ENCODE measurements at places on chromosomes 12 and 14.
A peak's percentile ranks its signal among the peaks of the same experiment; 100 is the strongest.

GRCh38 chr14:94395888-94396574 is 7.6 kb upstream of the SERPINA1 start:
- H3K36me3 ChIP-seq: no peaks in the 10 kb centered on the region
- no peak overlapping the region for H3K4me3 ChIP-seq
- H3K27me3 ChIP-seq: peaks cover 42% of the 10 kb centered on the region
- no peak overlapping the region for H3K27ac ChIP-seq
- peaks cover 21% of the 10 kb centered on the region for H3K4me1 ChIP-seq

GRCh38 chr14:61385002-61385685 is 63.8 kb downstream of the PRKCH start:
- no peak overlapping the region for H3K27ac ChIP-seq
- no peaks in the 10 kb centered on the region for H3K27me3 ChIP-seq
- H3K36me3 ChIP-seq: peaks cover 20% of the 10 kb centered on the region
- DNase-seq: peak; percentile 38
- H3K4me3 ChIP-seq: no peak overlapping the region

DNA sequence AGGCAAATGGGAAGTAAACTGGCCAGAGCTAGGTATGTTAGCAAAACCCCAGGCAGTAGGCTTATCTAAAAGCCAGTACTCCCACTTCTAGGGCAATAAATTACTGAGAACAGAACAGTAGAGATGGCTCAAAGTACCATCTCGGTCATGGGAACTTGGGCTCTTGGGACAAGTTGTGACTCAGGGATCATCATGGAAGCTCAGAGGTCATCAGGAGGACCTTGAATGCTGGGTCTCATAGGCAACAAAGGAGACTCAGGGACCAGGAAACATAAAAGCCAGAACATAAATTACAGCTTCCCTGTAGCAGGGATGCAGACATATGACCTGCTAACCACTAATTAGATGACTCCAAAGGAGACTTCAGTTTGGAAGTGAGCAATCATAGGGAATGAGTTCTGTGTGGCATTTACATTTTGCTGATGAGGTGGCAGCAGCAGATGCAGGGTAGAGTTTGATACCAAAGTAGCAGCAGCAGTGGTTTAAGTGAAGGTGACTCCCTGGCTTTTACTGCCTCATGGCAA is 97.6 kb upstream of the SCAF11 start:
- H3K4me1 ChIP-seq: no peaks in the 10 kb centered on the region
- H3K36me3 ChIP-seq: no peaks in the 10 kb centered on the region
- H3K27me3 ChIP-seq: peaks cover 83% of the 10 kb centered on the region
- no peak overlapping the region for H3K4me3 ChIP-seq

DNA sequence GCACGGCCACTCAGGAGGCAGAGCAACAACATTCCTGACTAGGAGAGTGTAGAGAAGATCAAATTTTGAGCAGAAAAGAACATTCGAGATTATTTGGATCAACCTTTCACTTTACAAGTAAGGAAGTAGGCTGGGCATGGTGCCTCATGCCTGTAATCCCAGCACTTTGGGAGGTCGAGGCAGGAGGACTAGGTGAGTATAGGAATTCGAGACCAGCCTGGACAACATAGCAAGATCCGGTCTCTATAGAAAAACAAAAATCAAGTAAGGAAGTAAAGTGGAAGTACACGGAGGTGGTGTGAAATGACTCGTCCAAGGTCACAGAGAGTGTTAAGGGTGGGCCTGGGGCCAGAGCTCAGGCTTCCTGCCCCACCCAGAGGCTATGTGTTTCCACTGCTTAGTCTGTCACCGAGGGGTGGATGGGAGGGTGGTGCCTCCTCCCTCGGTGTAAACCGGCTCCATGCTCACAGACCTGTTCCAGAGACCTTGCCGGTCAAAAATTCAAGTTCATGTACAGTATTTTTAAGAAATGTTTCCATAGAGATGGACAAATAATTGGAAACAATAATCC is 51.9 kb downstream of the MAP1LC3B2 start:
- peaks cover 7% of the 10 kb centered on the region for H3K4me1 ChIP-seq
- H3K36me3 ChIP-seq: no peaks in the 10 kb centered on the region
- no peak overlapping the region for H3K4me3 ChIP-seq
- no peak for DNase-seq
- peaks cover 9% of the 10 kb centered on the region for H3K27me3 ChIP-seq

DNA sequence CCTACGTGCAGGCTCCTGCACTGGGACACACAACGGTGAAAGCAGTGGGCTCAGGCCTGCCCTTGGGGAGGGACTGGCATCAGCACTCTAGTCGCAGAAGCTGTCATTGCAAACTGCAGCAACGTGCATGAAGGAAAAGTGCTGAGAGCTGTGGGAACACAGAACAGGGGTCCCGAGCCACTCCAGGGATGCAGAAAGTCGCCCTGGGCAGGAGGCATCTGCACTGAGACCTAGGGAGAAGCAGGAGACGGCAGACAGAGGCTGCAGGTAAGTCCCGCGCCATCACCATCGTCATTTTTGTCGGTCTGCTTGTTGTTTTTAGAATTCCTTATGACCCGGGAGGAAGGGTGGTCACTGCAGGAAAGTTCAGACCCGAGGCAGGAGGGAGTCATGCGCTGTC is 21.6 kb upstream of the RIMBP2 start:
- H3K27ac ChIP-seq: no peak overlapping the region
- H3K36me3 ChIP-seq: peaks cover 2% of the 10 kb centered on the region
- H3K27me3 ChIP-seq: peaks cover 60% of the 10 kb centered on the region
- H3K4me3 ChIP-seq: no peak overlapping the region
- DNase-seq: no peak
- H3K4me1 ChIP-seq: no peaks in the 10 kb centered on the region

GRCh38 chr12:6523708-6524107 is 10.6 kb upstream of the GAPDH start:
- H3K27ac ChIP-seq: no peak overlapping the region
- peaks cover 49% of the 10 kb centered on the region for H3K36me3 ChIP-seq
- peaks cover 4% of the 10 kb centered on the region for H3K4me1 ChIP-seq

- H3K4me3 ChIP-seq: no peak overlapping the region
- H3K27me3 ChIP-seq: no peaks in the 10 kb centered on the region
- no peak overlapping the region for H3K27ac ChIP-seq
- peaks cover 15% of the 10 kb centered on the region for H3K36me3 ChIP-seq
Measured at GRCh38 chr12:6607751-6608591, 792 bp upstream of the CHD4 start.

- DNase-seq: no peak
- peaks cover 7% of the 10 kb centered on the region for H3K36me3 ChIP-seq
- no peak overlapping the region for H3K27ac ChIP-seq
- H3K4me3 ChIP-seq: no peak overlapping the region
- no peaks in the 10 kb centered on the region for H3K27me3 ChIP-seq
Measured at GRCh38 chr14:75877884-75878283, 103.9 kb downstream of the TGFB3 start.

DNA sequence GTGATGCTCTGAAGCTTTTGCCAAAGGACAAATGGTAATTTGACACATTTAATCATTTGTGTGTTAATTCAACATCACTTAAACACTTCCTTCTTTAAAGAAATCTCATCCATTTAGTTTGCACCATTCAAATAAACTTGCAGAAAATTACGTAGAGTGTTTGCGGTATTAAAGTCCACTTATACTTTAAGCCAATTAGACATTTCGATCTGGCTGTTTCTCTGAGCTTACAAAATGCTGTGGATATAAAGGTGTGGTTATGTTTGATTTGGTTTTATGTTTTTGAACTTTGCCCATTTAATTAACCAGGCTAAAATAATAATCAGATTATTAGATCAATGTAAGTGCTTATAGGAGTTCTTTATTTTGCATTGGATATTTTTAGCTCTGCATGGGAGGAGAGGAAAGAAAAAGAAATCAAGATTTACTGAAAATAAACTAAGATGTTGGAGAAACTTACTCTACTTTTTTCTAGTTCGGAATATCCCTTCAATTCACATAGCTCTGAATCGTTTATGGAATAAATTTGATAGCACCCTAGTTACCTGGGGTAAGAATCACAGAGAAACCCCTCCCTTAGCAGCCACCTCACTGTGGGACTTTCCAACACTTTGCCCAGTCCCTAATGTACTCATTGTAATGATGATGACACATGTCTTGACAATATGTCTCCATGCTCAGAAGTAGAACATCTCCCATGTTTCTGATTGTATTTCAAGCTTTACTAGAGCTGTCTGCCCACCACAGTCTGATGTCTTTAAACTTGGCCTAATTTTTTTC is 268.0 kb downstream of the BTG1 start:
- no peak for DNase-seq
- H3K27ac ChIP-seq: peak overlapping the region; percentile 98
- H3K4me3 ChIP-seq: peak overlapping the region; percentile 68
- no peaks in the 10 kb centered on the region for H3K27me3 ChIP-seq
- peaks cover 64% of the 10 kb centered on the region for H3K4me1 ChIP-seq

GRCh38 chr14:32561520-32561919 is 232.4 kb downstream of the AKAP6 start:
- no peak overlapping the region for H3K4me3 ChIP-seq
- no peaks in the 10 kb centered on the region for H3K36me3 ChIP-seq
- H3K27ac ChIP-seq: no peak overlapping the region
- no peaks in the 10 kb centered on the region for H3K27me3 ChIP-seq

DNA sequence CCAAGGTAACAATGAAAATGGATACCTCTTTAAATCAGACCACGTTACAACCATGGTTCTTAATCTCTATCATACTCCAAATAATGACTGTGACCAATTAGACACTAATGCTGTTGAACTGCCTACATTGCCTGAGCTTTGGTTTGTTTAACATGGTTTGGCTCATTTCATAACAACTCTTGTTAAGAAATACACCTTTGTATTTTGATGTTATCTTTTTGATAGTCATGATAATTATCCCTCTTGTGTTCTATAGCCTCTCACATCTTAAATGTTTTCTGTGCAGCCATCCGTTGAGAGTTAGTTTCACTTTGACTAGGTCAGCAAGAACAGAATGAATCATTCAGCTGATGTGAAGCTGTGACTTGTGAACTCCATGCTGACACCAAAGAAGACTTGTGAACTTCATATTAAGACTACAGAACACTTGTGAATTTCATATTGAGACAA is 75.5 kb upstream of the RERGL start:
- H3K27ac ChIP-seq: peak overlapping the region; percentile 51
- DNase-seq: no peak
- peaks cover 8% of the 10 kb centered on the region for H3K4me1 ChIP-seq
- H3K36me3 ChIP-seq: no peaks in the 10 kb centered on the region

DNA sequence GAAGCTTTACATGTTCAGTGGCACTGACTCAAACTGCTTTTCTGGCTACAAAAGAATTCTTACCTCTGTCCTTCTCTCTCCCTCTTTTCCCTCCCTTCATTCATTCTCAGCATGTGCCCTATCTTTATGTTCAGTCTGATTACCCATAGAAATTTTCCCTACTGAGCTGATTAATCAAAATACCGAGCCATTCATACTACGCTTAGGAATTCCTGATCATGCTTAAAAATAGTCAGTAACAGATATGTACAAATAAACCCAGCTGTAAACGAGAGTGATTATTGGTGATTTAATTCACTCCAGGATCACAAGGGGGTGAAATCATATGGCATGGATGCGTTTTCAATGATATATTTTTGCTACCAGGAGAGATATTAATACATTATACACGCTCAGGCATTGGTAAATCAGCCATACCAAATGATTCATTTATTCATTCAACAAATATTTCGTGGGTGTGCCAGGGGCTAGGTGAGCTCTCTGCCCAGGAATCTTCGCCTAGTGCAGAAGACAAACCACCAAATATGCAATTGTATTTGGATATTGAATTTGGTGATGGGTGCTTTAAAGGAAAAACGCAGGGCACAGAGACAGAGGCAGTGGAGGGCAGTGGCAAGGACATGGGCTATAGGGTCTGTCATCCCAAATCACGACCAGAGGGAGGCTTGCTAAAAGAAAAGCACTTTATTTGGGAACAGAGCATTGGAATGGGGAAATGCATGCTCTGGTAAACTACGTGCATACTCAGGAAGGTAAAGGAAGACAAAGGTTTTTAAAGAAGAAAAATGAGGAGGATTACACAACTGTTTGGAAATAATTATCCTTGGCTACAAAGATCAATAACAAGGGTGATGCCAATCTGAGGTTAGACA is 13.9 kb upstream of the VRK1 start:
- no peaks in the 10 kb centered on the region for H3K36me3 ChIP-seq
- H3K4me3 ChIP-seq: no peak overlapping the region
- H3K27ac ChIP-seq: no peak overlapping the region
- no peaks in the 10 kb centered on the region for H3K4me1 ChIP-seq
- DNase-seq: no peak

DNA sequence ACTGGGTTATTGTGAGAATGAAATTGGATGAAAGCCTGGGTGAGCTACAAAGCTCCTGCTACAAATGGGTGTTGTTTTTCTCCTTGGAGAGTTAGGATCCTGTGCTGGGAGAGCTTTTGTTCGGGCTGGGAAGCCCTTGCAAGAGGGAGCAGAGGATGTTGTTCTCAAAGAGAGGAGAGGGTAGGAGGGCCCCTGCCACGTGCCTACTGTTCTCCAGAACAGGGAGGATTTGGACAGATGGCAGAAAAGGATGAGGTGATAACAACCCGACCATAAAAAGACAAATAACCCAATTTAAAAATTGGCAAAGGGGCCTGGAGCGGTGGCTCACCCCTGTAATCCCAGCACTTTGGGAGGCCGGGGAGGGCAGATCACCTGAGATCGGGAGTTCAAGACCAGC is 68.8 kb downstream of the GALNT16 start:
- H3K36me3 ChIP-seq: no peaks in the 10 kb centered on the region
- H3K27ac ChIP-seq: no peak overlapping the region
- H3K4me1 ChIP-seq: peaks cover 4% of the 10 kb centered on the region
- H3K27me3 ChIP-seq: peaks cover 31% of the 10 kb centered on the region

- H3K27me3 ChIP-seq: no peaks in the 10 kb centered on the region
- peaks cover 24% of the 10 kb centered on the region for H3K4me1 ChIP-seq
- no peak for DNase-seq
- peaks cover 7% of the 10 kb centered on the region for H3K36me3 ChIP-seq
Measured at GRCh38 chr14:102525219-102525928, 15.8 kb upstream of the ANKRD9 start.

- peaks cover 31% of the 10 kb centered on the region for H3K4me1 ChIP-seq
- H3K36me3 ChIP-seq: peaks cover 2% of the 10 kb centered on the region
- no peak for DNase-seq
- no peak overlapping the region for H3K27ac ChIP-seq
Measured at GRCh38 chr12:11741434-11742092, 92.1 kb downstream of the ETV6 start.

DNA sequence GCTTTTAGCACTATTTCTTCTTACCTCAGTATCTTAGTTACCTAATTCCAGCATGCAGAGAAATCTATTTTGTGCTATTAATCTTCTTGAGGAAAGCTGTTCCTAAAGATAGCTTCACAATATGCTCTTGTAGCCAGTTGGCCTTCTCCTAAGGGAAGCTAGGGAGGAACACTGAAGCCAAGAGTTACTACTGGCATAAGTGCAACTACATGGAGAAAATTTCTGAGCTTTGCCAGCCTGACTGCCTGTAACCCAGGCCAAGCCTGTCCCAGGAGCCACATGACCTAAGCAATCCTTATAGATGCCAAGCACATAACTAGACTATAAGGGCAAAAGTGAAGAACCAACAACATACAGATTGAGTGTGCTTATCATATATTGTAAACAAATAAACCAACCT is 890.2 kb downstream of the FLRT2 start:
- DNase-seq: no peak
- no peaks in the 10 kb centered on the region for H3K4me1 ChIP-seq
- H3K36me3 ChIP-seq: no peaks in the 10 kb centered on the region
- no peaks in the 10 kb centered on the region for H3K27me3 ChIP-seq
- no peak overlapping the region for H3K4me3 ChIP-seq
- no peak overlapping the region for H3K27ac ChIP-seq

Data from central memory CD8-positive, alpha-beta T cell (primary cell).